ENCODE measurements at places on chromosomes 2 and 18.

- DNase-seq = no peak
Observed at GRCh38 chr2:30392097-30392496, 54.9 kb upstream of the LCLAT1 start.

DNA sequence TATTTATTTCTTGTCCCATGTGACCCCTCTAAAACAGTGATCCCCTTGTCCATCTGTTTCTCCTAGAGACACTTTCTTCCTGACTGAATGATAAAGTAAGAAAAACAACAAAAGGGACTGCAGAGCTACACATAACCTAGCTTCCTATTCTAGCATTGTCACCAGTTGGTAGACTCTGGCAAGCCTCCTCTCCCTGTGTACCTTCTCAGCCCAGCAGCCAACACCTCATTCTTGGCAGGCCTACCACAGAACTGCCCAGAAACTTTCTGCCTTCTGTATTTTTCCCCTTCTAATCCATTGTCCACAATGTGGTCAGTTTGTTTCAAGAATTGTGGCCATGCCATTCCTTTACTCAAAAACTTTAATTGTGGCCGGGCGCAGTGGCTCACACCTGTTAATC is 13.4 kb downstream of the SMC6 start:
- DNase-seq = no peak

DNA sequence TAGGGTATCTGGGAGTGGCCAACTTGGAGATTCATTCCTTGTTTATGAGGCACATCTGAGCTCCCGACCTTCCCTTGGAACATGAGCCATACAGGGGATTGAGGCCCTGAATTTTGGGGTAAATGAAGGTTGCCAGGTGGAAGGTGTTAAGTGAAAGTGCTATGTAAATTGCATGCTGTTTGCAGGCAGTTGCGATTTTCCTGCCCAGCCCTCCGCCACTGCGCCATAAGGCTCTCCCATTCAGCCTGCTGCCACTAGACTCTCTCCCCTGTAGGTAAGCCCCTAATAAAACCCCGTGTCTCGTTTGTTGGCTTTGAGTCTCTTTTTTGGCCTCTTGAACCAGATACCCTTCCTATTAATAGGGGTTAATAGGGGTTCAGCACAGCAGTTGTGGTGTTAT is 33.8 kb downstream of the PCARE start:
- no peak for DNase-seq

DNA sequence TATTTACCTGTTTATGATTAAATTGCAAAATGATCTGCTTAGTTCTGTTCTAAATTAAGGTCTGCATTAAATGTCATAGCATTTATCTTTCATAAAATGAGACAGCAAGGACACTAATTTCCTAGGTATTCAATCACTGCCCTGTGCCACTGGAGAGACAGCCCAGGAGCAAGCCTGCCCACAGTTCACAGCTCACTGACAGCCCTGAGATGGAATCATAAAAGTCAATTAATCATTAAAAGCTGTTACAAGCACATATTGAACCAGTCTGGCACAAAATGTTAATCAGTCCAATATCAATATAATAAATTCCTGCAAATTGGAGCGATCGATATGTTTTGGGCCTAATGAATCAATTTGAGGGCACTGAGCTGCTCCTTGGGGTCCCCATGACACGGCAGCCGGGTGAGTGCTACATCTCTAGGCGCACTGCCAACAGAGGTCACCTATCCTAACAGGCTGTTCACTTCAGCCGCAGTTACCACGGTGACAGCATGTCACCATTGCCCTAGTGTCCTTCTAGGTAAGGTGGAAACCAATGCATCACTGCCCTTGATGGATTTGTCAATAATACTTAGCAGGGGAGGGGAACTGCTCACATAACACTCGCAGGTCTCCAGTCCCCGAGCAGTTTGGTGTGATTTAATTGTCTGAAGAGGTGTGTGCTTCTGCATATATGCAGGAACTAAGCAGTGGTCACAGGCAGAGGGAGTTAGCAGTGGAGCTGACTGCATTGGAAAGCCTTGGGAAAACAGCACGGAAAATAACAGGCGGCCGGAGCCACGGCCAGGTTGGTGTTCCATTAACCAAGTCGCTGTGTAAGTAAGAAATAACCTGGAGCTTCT is 47.3 kb downstream of the POU3F3 start:
- DNase-seq = no peak

- DNase-seq = no peak
Observed at GRCh38 chr2:101025561-101025960, 23.5 kb downstream of the RPL31 start.

GRCh38 chr2:150716186-150716585 is 228.7 kb upstream of the RND3 start:
- DNase-seq = no peak

GRCh38 chr2:199850218-199850717 is 724 bp downstream of the FTCDNL1 start:
- DNase-seq = no peak

GRCh38 chr18:49581371-49581770 is 19.5 kb downstream of the LIPG start:
- DNase-seq = no peak

DNA sequence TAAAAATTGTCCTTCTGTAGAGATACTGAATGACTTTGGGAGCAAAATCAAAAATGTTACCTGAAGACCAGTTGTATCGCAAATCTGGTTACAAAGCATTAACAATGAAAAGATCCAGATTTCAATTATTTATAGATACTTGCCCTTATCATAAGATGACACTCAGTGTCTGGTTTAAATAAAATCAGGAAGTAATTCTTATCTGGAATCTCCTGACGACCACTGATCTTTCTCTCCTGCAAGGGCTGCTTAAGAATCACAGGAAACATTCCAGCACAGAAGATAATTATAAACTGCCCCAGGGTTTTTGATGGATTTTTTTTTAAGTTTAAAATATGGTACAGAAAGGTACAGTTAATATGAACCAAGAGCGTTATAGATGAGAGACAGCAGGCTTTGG is 205.7 kb downstream of the ALK start:
- DNase-seq = no peak

- no peak for DNase-seq
Observed at GRCh38 chr2:36433311-36434217, 78.0 kb downstream of the CRIM1 start.

- no peak for DNase-seq
Observed at GRCh38 chr2:20745924-20746555, 76.9 kb downstream of the LDAH start.

- DNase-seq = no peak
Observed at GRCh38 chr2:62396880-62397279, 109.1 kb downstream of the TMEM17 start.

All from stimulated activated CD8-positive, alpha-beta memory T cell treated with anti-CD3 and anti-CD28 coated beads, Interleukin-15, amount 100 ng/mL, for 4 hours (primary cell).